ENCODE measurements at places on chromosomes 7 and 10.

- no peak for DNase-seq
Observed at GRCh38 chr7:10797157-10797556, 176.5 kb upstream of the PHF14 start.

DNA sequence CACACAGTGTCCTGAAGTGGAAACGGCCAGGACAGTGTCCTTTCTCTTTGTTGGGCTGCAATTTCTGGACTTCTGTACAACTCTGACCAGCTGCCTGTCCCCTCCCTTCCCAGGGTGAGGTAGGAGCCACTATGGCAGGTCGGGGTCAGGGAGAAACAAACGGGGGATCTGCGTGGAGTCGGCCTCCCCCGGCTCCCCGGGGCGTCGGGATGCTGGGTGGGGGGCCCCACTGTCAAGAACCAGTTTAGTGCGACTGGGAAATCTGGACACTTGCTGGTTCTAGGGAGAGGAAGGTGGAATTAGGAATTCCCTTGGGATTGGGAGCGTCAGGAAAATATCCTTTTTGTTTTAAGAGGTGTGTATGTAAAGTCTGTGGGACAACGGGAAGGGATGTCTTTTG is 567 bp downstream of the SYCE1 start:
- DNase-seq = no peak

- DNase-seq = no peak
Observed at GRCh38 chr10:33120275-33120674, 162.2 kb upstream of the ITGB1 start.

DNA sequence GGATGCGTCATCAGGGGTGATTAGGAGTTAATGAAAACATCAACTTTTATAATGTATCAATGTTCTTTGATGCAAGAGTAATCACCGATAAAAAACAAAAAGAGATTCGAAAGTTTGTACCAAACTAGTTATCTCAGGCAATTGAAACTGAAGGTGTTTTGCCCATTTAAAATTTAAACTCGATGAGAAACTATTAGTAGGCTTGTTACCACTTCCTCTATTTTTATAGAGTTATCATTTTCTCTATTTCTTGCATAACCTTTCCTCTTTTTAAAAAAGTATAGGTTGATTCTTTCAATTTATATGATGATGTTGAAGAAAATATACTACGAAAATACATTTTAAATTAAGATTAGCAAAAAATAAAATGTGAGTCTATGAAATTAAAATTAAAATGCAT is 597.3 kb upstream of the POT1 start:
- DNase-seq = no peak

DNA sequence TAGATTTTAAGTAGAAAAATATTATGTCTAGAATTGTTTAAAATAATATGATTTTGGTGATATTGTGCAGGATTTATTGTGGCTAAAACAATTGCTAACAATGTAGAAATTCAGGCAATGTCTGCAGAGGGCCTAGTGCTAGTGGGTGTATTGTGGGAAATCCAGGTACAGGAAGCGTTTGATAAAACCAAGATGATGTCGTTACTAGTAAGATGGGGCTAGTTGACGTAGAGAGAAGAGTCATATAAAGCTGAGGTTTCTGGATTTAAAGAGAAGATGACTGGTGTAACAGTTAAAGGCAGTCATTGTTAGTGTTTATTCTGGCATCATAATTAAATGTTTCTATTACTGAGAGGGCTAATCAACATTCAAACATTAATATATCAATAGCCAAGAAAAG is 43.5 kb downstream of the ADK start:
- no peak for DNase-seq

DNA sequence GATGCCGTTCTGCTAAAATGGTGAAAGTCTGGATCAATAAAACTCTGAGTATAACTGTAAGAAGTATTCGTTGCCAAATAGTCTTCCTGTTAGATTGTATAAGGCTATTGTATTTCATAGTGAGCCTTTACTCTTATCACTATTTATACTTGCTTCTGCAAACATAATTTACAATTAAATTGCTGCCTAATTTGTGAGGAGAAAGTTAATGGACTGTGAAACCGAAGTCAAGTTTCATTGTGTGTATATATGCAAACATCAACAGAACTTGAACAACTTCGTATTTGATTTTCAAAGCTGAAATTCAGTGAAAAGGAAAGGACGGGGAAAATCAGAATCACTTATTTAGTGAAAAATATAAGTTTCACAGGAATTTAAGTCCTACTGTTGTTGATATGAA is 135.9 kb upstream of the CCDC6 start:
- DNase-seq = no peak

DNA sequence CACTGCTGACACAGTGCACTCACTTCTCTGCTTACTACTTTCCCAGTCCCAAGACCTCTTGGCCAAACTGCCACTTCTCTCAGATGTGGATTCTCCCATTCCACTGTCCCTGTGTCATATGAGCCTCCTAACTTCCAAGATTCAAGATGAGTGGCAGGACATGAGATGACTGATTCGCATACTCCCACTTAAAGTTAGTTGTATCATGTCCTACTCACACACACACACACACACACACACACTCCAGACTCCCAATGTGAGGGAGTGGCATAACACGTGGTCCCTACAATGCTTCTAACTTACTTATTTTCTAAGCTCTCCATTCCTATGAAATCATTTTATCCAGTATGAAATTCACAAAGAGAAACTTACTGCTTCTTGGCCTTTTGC is 67.0 kb upstream of the CAV2 start:
- DNase-seq = peak; percentile 35

DNA sequence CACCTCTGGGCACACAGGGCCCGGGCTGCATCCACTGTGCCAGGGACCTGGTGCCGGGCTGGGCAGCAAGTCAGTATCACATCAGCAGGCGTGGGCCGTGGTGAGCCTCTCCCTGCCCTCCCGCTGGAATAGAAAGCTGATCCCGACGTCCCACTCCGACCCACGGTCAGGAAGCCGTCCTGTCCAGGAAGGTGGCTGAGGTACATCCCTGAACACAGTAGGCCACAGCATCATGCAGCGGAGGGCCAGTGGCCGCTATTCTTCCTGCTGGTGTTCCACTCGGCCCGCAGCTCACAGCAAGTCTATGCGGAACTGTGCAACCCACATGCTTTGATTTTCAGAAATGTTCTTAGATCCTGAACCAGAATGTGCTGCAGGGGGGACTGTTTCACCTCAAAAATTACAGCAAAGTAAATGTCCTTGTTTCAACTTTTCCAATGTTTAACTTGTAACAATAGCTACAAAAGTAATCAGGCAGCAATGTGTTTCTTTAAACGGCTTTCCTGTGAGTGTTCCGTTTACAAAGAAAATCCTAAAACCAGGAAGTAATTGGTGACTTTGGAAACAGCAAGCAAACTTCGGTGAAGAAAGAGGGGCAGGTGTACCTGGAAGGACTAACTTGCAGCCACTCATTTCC is 676 bp upstream of the GPR146 start:
- no peak for DNase-seq

DNA sequence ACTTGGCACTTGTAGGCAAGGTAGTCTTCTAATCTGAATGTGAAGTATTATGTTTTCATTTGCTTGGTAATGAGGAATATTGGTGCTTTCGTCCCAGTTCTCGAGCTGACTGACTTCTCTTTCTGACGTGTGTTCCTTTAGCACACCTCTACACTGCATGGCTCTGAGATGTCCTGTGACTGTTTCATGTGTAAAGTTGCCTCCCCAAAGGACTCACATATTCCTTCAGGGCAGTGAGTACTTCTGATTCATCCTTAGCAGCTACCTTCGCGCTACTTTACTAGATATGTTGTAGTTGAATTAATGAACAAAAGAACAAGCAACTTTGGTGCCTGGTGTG is 113.7 kb downstream of the EGFR start:
- no peak for DNase-seq

DNA sequence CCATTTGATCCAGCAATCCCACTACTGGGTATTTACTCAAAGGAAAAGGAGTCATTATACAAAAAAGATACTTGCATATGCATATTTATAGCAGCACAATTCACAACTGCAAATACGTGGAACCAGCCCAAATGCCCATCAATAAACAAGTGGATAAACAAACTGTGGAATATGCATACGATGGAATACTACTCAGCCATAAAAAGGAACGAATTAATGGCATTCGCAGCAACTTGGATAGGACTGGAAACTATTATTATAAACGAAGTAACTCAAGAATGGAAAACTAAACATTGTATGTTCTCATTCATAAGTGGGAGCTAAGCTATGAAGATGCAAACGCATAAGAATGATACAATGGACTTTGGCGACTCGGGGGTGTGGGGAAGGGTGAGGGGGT is 108.6 kb downstream of the MICU1 start:
- DNase-seq = no peak

- no peak for DNase-seq
Observed at GRCh38 chr10:35212856-35213255, 86.2 kb downstream of the CREM start.

DNA sequence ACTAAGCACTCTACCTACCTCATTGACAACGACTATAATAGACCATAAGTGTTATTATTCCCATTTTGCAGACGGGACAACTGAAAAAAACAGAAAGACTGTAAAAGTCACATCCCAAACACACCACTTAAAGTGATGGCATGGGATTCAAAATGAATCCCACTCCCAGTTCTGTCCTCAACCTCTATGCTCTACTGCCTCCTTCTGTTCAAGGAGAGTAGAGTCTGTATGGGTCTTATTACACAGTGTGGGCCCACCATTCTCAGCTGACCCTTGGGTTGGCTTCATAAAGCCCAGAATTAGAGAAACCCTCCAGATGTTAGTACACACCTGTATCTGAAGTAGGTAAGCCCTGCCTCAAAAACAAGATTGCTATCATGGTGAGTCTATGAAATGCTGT is 102.2 kb downstream of the GRM8 start:
- DNase-seq = no peak

DNA sequence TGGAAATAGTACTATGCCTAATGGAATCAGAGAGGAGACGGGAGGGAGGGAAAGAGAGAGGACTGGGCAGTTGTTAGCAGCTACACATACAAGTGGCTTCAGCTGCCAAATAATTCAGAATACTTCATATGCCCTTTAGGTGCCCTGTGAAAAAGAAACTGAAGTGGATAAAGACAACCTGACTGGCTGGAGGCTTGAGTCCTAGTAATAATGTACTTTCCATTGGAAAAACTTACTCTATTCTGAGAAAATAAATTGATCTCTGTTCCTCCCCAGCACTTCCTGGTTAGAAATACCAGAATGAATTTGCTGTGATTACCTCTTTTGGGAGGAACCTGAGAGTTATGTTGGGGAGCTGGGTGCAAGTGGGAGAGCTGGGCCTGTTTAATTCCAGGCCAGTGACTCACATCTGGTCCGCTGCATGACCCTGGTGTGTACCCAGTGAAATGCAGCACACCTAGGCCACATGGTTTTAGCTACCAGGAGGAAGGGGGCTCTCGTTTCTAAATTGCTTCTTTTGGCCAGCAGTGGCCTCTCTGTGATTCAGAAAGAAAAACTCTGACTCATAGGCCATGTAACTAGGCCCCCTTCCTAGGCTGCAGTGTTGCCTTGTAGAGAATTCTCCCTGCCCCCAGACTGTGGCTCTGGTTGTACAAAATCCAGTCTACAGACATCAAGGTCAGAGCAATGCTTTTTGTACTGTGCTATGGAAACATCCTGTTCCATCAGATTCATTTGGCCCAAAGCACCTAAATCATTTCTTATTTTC is 6.5 kb downstream of the AGFG2 start:
- peak; percentile 74 for DNase-seq

- peak; percentile 9 for DNase-seq
Observed at GRCh38 chr10:70615784-70616522, 13.4 kb upstream of the PRF1 start.

GRCh38 chr10:47335906-47336305 is 12.3 kb upstream of the RBP3 start:
- no peak for DNase-seq

- DNase-seq = no peak
Observed at GRCh38 chr7:4876586-4876985, 6.9 kb downstream of the RADIL start.

- peak; percentile 26 for DNase-seq
Observed at GRCh38 chr7:132353936-132354335, 222.3 kb downstream of the PLXNA4 start.

- DNase-seq = no peak
Observed at GRCh38 chr10:71635251-71635866, 84.2 kb downstream of the C10orf105 start.

DNA sequence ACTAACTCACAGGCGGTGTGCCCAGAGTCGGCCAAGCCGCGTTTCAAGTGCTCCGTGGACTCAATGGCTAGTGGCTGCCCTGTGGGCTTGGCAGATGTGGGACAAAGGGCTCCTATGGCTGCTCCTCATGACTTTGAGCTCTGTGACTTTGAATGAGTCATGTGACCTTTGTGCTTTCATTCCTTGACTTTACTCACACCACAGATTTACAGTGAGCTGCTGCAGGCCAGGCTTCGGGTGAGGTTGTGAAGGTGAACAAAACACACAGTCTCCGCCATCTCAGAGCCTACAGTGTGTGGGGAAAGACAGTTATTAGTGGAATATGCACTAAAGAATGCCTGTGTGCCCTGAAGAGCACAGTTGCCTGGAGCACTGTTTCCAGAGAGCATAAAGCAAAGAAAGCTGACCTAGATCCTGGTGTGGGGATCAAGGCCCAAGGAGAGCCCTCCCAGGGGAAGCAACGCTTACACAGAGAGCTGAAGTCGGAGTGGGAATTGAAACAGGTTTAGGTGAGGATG is 29.7 kb upstream of the PLEKHA1 start:
- DNase-seq = peak; percentile 11

- DNase-seq = no peak
Observed at GRCh38 chr7:28116041-28116440, 64.6 kb downstream of the JAZF1 start.

- DNase-seq = peak; percentile 69
Observed at GRCh38 chr10:94133239-94133638, 139.5 kb downstream of the PLCE1 start.

GRCh38 chr7:101237206-101238067 is at the start of gene CLDN15:
Gene CLDN15, minus strand, starts transcription at chr7:101237802. Its CDS starts 221 bp downstream, at chr7:101237581.
- DNase-seq = peak; percentile 60

DNA sequence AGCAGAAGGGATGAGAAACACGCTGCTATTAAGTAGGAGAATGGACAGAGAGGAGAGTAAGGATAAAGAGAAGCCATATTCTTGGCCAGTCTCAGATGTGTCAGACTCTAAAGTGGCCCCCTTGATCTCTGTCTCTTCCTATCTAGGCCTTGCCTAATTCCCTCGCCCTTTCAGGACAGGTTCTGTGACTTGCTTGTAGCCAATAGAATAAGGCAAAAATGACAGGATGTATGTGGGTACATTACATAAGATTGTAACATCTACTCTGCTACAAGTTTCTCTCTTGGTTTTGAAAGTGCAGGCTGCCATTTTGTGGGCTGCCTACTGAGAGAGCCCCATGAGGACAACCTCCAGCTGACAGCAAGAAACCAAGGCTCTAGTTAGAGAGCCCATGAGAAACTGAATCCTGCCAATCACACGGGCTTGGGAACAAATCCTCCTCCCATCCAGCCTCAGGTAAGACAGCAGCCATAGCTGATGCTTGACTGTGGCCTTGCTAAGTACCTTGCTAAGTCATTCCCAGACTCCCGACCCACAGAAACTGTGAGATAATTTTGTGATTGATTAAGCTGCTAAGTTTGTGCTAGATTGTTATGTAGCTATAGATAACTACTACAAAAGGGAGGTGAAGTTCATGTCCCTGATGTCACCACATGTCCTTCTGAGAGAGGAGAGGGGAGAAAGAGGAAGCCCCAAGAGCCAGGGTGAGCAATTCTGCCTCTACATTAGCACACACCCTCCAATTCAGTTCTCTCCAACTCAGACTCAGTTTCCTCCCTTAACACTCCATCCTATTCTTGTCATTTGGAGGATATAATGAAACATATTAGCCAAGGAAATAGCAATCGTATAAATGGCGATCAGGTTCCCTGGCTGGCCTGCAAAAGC is 185.5 kb downstream of the SGMS1 start:
- DNase-seq = no peak

Data from AG10803 (cell line).